Hindlimb muscle (tissue), 1 donor: ENCODE measurements at places on chromosomes 2 and 18. TPM values are rescaled to one million over a fixed set of nuclear protein-coding genes. Genes with fewer than 3 reads are reported as not detected.

DNA sequence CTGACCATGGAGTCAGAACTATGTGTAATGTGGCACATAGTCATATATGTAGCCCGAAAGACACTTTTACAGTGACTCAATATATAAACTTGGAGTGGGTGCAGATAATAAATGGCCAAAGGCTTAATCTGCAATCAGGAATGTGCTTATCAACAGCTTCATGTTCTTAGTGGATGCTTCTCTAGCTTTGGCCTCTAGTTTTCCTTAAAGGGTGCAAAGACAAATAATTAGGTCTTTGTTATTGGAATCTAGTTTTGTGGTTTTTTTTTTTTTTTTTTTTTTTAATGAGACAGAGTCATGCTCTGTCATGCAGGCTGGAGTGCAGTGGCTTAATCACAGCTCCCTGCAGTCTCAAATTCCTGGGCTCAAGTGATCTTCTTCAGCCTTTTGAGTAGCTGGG, 625.6 kb downstream of the EPHA4 start:
- no peak for DNase-seq

DNA sequence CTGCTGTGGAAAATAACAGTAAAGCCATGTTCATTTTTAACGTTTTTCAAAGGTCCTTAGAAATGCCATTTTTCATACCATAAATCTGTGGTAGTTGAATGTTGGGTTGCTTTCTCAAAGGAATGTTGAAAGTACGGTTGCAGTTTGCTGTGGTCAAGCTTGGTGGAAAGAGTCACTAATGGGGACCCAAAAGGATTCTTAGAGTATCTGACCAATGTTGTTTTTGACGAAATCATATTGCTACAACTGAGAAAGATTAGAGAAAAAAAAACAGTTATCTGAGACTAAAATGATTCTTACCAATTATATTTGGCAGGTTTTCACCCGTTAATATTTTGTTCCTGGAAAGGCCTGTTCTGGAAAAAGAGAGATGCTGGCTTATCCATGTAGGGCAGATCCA, 439.5 kb upstream of the ETAA1 start:
- no peak for DNase-seq

DNA sequence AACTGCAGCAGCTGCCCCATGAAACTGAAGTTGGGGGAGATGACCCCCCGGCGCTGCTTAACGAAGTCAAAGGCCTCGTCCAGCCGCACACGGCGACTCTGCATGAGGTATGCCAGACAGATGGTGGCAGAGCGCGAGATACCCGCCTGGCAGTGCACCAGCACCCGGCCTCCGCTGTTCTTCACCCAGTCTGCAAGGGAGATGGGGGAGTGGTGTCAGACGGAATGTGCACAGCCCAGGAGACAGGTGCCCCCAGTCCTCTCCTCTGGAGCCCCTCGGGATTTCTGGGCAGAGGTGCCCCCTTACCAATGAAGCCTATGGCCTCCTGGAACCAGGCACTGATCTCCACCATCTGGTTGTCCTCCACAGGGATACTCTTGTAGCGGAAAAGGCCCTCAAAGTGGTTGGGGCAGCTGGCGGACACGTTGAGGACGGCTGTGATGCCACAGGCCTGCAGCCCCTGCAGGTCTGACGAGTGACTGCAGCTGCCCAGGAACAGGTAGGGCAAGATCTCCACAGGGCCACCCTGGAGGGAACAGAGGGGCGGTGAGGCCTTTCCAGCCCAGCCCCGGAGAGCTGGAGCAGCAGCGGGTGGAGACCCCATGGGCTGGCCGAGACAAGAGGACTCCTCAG, 1.3 kb downstream of the DUSP2 start:
- no peak for DNase-seq

- DNase-seq = no peak
Observed at GRCh38 chr2:95015261-95015912, 10.1 kb upstream of the MAL start.

DNA sequence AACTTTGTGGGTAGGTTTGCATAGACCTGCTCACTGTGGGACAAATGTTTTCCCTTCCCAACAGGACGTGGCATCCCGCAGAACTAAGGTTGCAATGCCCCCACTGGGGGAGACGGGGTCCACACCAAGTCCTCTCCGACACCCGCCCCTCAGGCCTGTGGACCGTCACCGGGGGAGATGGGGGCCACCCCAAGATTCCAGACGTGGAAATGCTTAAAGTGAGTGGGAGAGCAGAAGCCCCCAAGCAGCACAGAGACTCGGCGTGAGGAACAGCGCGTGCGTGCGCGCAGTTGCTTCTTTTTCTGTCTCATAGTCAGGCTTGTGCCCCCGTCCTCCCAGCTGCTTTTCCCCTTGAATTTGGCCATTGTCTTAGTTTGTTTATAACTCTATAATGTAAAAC, 826.3 kb upstream of the SALL3 start:
- DNase-seq = no peak

DNA sequence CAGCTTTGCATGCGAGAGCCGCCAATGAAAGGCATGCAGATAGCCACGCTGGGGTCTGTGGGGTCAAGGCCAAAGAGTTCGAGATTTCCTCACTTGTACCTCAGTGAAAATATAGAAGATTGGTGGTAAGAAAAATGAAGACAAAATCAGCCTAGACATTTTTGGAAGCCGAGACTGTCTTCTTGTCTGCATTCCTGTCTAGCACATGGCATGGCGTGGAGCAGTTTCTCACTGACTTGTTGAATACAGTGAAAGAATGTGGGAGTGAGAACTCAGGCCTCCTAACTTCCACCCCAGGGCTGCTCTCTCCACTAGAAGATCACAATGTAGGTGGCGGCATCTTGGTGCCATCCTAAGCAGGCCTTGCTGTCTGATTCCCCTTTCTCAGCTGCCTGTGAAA, 740.8 kb upstream of the HS6ST1 start:
- DNase-seq = no peak

DNA sequence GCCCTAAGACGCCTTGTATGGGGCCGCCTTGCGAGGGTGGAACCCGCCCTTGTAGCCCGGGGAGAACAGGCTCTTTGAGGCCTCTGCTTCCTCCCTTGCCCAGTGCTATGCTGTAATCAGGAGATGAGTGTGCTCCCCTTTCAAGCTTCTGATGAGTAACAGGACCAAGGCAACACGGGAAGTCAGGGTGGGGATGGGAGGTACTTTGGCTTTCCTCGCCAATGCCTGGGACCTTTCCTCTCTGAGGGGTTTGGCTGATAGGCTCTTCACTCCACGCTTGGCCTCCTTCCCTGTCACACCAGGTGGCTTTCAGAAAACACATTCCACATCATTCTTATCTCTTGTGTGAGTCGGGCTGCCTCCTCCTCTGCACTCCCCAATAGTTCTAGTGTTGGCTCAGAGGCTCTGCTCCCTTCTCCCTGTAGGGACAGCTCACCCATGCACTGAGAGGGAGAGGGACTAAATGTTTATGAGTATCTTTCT, 223.7 kb upstream of the TRIB2 start:
- no peak for DNase-seq

GRCh38 chr2:236940916-236941520, 144.7 kb upstream of the COPS8 start:
- DNase-seq = no peak

DNA sequence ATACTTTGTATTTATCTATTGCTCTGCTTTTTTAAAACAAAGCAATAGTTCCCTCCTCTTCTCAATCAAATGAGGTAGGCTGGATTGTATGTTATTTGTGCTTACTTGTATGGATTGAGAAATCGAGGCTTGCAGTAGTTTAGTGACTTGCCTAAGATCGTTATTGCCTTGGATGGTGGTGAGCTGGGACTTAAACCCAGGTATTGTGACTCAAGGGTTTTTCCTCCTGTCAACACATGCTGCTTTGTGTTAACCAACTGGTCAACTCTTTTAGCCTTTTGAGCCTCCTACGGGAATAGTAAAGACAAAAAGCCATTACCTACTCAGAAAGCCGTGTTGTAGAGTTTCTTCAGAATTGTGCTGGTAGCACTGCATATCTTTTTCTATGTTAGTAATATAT, 95.2 kb upstream of the THUMPD2 start:
- no peak for DNase-seq

DNA sequence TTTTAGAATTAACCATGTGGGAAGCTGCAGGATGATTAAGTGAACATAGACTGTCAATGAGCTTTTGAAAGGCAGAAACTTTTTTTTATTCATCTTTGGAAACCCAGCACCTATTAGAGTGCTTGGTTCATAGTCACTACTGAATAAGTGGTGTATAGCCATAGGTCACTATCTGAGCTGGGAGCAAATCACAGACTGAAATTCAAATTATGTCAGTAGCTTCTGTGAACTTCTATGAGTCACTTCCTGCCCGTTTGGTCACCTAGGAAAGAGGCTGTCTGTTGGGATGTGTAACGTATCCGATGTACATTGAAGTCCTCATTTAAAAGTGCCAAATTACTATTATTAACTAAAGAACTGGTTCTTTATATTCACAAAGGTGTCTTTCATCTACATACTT, 20.5 kb upstream of the SLC40A1 start:
- no peak for DNase-seq

GRCh38 chr2:190119257-190119656, 56.7 kb upstream of the MSTN start:
- no peak for DNase-seq

- DNase-seq = no peak
Observed at GRCh38 chr2:15547115-15547876, 13.8 kb downstream of the NBAS start.

- DNase-seq = no peak
Observed at GRCh38 chr2:44951714-44952113, 10.2 kb downstream of the SIX3 start.

DNA sequence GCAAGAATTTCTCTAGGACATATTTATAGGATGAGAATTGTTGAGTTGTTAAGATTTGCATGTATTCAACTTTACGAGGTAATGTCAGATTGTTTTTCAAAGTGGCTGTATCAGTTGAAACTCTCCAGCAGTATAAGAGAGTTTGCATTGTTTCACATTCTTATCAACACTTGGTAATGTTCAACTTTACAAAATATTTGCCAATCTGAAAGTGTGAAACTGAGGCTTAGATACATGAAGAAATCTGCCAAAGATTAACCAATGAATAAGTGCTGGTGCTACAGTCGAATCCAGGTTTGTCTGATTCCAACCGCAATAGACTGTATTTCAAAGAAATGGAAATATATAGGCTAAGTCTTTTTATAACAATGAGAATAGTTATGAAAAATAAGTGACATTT, 117.0 kb downstream of the EHBP1 start:
- no peak for DNase-seq

DNA sequence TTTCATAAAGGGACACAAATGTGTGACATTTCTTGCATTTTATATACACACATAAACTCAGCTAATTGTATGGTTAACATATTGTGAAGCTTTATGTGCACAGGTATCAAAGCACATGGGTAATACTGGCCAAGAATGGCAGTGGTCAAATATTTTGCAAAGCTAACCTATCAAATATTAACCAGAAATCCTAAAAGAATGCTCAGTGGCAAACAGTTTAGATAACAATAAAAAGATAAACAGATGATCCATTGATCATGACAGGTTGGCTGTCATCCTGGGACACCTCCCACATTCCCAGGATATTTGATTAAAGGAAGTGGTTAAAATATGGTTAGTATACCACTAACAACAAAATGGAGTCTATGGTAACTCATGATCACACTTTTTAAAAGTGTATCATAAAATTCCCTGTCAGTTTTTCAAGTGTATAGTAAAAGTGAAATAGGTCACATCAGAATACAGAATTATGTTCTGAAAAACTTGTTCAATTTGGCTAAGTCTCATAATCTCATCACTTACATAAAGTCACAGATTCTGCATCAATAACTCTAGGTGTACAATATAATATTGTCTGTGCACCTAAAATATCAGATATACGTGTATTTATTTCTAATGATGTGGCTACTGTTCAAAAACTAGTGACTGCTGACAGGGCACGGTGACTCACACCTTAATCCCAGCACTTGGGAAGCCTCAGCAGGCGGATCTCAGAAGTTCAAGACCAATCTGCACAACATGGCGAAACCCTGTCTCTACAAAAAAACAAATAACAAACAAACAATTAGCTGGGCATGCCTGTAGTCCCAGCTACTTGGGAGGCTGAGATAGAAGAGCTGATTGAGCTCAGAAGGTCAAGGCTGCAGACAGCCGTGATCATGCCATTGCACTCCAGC, 48.9 kb downstream of the CDH2 start:
- no peak for DNase-seq

DNA sequence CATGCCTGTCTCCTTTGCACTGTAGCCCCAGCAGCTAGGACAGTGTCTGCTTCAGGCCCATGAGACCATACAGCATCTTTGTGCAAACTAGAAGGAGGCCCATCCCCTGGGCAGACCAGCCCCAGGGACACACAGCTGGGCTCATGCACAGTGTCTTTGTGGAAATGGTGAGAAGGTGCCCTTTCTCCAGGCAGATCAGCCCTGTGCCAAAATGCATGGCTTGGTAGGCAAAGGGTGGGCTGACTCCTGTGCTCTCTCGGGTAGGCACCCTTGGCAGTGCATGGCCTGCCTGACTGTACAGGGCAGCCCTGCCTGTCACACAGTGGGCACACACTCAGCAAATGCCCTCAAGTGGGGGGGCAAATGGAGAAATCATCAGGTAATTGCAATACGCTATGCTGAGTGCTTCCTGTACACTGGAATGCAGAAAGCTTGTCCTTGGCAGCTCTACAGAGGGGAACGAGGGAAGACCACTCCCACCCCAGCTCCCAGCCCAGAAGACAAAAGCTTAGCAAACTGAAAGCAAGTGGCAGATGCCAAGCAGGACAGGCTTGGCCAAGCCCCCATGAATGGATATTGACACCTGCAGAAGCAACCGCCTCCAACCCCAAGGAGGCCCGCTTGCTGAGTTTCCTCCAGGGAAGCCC, 21.6 kb downstream of the TNS1 start:
- no peak for DNase-seq

DNA sequence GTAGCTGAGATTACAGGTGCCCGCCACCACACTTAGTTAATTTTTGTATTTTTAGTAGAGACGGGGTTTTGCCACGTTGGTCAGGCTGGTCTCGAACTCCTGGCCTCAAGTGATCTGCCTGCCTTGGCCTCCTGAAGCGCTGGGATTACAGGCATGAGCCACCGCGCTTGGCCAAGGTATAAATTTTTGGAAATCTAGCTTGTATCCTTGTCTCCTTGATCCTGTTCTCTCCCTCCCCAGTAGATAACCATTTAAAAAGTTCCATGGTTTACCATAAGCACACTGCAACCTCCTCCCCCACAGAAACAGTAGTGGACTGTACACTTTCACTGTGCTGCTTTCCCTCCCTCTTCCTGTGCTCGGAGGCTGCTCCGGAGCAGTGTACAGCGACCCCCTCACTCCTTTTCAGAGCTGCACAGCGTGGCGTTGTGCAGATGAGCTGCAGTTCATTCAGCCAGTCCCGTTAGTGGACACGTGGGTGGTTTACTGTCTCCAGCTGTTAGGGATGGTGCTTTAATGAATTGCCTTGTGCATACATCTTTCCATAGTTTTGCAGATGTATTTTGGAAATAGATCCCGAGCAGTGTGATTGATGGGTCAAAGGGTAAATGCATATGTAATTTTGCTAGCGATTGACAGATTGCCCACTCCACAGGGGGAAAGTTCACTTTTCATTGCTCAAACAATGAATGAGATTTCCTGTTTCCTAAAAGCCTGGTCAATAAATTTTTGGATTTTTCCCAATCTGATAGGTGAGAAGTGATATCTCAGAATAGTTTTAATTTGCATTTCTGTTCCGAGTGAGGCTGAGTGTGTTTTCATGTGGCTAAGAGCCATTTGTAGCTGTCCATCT, 14.8 kb downstream of the ASB1 start:
- no peak for DNase-seq

The SOCS6 gene
- polyA plus RNA-seq = 14.3 TPM
